Activated CD8-positive, alpha-beta memory T cell treated with anti-CD3 and anti-CD28 coated beads for 1 hour (primary cell): ENCODE measurements at places on chromosomes 16 and 17.
A peak's percentile ranks its signal among the peaks of the same experiment; 100 is the strongest.

- no peak for DNase-seq
Observed at GRCh38 chr16:20799599-20799998, 6.7 kb downstream of the ERI2 start.

DNA sequence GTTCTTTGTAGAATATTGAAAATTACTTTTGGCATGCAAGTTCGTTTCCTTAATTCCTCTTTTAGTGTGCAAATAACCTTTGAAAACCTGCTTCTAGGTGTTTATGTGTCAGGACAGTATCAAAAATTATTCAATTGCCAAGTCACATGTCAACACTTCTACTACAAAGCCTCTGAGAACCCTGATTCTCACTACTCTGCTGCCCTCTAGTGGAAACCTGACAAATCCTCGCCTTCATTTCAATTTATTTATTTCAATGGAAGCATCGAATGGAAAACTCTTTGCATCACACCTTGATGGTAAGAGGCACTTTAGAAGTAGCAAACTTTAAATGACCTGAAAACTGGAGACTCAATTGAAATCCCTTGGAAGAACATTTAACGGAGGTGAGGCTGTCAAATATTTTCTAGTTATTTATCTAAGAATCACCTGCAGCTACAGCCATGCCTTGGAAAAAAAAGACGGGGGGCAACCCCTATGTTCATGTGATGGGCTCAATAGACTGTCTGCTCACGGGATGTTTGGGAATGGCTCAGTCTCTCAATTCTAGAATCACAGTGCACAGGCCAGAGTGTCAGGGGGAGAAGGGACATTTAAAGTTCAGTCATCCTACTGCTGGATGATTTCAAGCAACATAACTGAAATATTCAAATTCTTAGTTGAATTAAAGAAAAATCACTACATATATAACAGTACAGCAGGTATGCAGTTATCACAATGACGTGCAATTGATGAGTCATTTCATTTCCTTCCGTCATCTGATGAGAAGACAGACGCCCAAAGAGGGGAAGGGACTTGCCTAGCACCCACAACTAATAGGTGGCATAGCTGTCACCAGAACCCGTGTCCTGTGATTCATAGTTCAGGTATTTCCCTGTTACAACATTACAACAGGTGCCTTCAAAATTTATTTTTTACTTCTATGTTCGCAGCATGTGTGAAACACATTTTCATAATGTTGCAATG, 563.9 kb downstream of the TOX3 start:
- DNase-seq: no peak

DNA sequence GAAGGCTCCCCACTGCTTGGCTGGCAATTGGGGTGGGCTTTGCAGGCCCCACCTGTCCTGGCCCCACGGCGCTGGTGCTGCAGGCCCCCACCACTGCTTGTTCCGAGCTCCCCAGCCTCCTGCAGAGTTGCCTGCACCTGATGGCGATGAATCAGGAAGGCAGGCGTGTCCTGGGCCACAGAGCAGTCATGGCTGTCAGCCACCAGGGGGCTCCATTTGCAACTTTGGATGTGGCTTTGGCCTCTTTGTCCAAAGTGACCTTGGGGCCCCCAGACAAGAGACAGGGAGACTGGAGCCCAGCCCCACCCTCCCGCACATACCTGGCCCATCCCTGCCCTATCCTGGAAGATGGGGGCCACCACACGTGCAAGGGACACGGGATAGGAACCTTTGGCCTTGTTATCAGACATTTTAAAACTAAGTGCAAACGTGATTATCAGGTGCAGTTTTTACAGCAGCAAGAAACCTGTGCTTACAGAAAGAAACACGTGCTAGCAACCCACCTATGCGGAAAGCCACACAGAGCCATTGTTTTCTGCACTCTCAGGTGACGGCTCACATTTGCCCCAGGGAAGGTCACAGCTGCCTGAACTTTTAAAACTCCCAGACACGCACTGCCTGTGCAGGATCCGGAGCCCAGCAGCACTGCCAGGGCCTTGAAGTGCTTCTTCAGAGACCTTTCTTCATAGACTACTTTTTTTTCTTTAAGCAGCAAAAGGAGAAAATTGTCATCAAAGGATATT, at the start of gene DNASE1:
TSS of gene DNASE1 (plus strand) at position 443 of the 743 bp plus-strand sequence. CDS start 683 bp downstream, outside the sequence.
- peak; percentile 4 for DNase-seq

DNA sequence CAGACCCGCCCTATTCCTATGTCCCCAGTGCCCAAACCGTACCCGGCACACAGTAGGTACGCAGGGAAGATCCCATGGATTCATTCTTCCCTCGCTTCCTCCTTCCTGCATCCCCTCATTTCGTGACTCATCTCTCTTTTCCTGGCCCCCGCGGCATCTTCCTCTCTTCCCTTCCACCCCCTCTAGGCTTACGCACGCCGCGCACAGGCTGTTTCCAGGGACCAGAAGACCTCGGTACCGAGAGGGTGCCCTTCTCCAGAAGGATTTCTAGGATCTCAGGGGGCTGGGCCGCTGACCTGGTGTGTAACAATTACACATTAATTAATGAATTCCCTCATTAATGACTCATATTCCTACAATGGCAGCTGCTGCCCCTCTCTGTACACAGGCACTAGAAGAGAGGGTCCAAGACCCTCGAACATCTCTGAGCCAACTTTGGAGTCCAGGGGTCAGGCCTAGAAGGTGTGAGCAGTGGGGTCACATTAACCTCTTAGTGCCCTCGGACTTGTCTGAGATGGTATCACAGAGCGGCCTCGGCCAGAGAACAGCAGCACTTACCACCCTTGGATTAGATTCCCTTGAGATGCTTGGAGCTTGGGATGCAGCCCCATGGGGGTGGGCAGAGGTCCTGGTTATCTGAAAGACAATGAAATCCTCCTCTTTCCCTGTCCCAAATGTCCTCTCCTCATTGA, 16.8 kb upstream of the PLLP start:
- DNase-seq: no peak

DNA sequence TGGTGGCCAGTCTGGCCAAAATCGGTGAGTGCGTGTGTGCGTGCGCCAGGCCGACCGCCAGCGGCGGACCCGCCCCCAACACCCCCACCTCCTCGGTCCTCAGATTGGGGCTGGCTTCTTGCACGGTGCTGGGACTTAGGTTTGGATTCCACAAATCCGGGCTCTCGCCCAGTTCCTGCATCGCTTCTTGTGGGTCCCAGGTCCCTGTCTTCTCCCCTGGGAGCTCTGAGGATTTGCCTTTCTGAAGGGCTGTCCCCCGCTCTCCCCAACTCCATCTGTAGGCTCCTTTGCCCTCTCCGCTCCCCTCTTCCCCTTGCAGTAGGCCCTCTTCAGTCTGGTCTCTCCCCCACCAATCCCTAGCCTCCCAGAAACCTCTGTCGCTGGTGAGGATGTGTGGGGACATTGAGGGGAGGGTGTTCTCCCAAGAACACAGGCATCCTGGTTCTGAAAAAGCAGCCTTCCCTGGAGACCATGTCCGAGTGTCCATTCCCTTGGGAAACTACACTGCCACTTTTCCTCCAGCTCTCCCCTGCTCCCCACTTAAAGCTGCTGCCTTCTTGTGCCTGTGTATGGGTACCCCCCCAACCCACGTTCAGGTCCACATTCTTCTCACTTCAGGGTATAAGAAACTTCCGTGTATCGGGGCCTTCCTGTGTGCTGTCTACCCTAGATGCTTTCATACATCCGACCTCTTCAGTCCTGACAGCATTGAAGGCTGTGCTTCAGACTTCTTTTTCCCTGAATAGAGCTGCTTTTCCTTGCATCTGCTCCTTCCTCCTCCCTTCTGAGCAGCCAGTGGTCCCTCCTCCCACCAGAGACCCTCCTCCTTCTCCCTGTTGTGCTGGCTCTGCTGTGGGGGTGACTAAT, 632 bp downstream of the SLC9A5 start:
- no peak for DNase-seq

- no peak for DNase-seq
Observed at GRCh38 chr16:12184419-12184917, 207.9 kb downstream of the SNX29 start.

GRCh38 chr16:28300327-28300726, 8.0 kb downstream of the SBK1 start:
- DNase-seq: no peak

DNA sequence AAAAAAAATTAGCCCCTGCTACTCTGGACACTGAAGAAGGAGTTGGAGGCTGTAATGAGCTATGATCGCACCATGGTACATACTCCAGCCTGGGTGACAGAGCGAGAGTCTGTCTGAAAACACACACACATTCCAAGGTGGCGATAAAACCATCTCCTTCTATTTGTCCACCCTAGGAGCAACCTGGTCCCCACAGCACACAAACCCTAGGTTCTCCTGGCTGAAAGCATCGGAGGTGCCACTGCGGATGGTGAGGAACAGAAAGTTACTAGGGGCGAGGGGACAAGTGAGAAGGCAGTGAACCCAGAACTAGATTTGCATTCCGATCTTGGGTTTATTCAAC, 1.4 kb upstream of the ECI1 start:
- DNase-seq: no peak

DNA sequence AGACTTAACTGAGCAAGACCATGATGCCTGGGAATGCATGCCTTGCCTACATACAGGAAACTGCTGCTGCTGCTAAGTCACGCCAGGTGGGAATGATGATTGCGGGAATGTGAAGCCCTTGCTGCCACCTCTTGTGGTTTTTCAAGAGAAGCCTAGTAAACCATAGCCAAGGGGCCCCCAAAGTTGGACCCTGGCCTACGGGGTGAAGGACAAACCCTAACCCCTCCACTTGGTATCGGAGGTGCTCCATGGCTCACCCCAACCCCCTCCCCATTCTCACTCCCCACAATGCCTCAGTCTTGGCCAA, 233.9 kb downstream of the ZNF423 start:
- no peak for DNase-seq

DNA sequence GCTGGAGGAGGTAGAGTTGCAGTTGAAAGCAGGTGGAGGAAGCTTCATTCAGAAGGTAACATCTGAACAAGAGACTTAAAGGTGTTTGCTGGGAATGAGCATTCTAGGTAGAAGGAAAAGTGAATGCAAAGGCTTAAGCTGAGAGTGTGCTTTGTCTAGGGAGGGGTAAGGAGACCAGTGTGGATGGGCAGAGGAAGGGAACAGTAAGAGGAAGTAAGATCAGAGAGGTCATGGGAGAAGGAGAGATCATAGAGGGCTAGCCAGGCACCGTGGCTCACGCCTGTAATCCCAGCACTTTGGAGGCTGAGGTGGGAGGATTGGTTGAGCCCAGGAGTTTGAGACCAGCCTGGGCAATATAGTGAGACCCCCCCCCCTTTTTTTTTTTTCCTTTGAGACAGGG, 3.3 kb downstream of the STX4 start:
- DNase-seq: no peak

- DNase-seq: no peak
Observed at GRCh38 chr17:41907633-41908539, 10.9 kb downstream of the ACLY start.

GRCh38 chr16:86512301-86512859, 2.1 kb downstream of the FOXF1 start:
- no peak for DNase-seq

- no peak for DNase-seq
Observed at GRCh38 chr17:28937044-28937729, 14.1 kb downstream of the PHF12 start.

- no peak for DNase-seq
Observed at GRCh38 chr17:1043601-1044251, 46.8 kb downstream of the TIMM22 start.

GRCh38 chr17:47739150-47739549, 6.1 kb downstream of the TBX21 start:
- DNase-seq: no peak

DNA sequence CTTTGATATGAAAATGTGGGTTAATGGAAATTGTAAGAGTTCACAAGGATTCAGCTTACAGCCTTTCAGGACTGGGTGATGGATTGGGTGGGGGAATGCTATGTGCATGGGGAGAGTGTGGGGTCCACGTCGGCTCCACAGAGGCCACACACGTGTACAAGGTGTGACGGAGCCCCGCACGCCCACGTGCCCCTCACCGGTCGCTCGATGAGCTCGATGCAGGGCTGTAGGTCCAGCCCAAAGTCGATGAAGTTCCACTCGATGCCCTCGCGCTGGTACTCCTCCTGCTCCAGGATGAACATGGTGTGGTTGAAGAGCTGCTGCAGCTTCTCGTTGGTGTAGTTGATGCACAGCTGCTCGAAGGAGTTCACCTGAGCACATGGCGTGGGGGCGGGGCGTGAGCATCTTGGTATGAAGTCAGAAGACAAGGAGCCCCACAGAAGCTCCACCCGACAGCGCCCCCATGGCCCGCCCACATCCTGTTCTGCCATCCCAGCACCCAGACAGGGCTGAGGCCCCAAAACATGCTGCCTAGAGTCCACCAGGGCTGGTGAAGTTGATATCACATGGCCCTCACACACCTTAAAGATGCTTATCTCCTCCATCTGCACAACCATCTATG, 99.1 kb downstream of the MYH11 start:
- DNase-seq: no peak

- peak; percentile 19 for DNase-seq
Observed at GRCh38 chr17:7132511-7133094, 18.0 kb upstream of the ASGR2 start.

DNA sequence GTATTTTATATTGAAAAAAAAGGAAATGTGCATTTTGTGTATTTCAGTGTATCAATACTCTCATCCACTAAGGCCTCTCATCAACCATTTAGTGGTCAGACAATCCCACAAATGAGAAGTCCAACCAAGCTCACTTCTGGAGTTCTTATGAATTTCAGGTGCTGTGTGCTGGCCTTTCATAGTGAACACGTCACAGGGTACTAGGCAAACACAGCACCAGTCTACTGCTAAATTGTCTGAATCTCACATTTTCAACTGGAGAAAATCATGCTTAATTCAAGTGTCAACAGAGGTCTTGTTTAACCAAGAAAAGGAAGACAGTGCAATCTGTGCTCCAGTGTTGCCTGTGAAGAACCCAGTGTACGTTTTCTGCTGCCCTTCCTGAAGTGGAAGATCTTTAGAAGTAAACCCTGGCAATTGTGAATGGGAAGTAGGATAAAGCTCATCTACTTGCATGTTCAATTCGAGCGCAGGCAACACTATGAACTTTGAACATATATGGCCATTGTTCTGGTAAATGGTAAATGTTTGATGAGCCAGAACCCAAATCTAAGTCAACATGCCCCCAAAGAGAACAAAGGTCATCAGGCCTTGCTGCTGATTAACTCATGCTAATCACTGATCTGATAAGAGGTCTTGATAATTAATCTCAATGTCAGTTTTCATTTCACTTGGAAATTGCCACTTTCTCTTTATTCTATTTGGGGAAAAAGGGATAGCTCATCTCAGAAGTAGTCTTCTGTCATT, 439.2 kb upstream of the SOX9 start:
- DNase-seq: no peak

GRCh38 chr16:658679-659571, 9.0 kb upstream of the RHOT2 start:
- no peak for DNase-seq
